ENCODE measurements at places on chromosomes 16 and 17.

- no peak for DNase-seq
Observed at GRCh38 chr17:82528484-82529265, 9.1 kb downstream of the FOXK2 start.

- peak; percentile 98 for DNase-seq
Observed at GRCh38 chr17:50478391-50479381, at the start of gene RSAD1. Gene RSAD1, plus strand, starts transcription at chr17:50478860. Its CDS starts 25 bp downstream, at chr17:50478885.

DNA sequence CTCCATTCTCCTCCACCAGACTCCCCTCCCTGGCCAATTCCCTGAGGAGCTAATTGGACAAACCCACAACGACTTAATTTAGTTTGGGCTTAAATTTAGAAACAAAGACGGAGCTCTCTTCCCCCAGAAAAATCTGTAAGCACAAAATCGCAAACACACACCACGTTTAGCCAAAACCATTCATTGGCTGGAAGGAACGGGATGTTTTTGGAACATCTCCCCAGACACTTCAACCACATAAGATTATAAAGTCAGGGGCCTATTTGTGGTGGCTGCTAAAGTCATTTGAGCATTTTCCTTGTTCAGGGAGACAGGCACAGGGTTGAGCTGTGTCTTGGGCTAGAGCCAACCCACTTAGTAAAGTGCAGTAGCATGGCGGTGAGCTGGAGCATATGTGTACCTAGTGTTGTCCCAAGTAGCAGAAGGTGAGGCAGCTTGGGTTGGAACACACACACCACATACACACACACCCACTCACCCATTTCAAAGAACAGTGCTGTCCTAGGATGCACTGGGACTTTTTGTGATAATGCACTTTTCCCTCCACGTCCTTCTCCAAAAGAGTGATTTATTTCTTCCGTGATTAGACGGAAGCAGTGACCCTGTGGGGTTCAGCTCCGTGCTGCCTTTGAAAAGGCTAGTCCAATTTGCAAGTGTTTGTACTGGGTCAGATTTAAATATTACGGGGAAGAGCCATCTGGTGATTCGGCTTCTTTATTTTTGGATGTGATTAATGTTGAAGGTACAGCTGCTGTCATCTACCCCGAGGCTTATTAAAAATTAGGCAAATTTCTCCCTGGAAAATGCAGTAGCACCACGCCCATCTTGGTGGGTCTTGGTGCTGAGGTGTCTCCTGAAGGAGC is 32.2 kb downstream of the ELAC2 start:
- DNase-seq: no peak

DNA sequence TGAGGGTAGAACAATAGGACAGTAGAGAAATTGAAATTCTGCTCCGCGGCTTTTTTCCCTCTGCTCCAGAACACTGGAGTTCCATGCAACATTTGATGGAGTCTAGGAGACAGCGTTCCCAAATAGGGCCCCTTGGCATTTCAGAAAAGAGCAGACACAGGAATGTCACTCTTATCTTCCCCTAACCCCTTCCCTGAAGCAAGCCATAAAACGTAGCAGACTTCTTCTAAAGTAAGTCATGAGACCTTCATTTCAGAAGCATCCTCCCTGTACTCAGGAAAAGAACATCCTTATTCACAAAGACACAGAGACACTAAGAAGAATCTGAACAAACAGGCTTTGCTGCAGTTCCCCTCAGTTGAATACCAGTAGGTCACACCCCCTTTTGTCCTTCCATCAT is 296.1 kb upstream of the SOX9 start:
- DNase-seq: no peak

GRCh38 chr16:10799736-10800135 is 18.9 kb downstream of the TVP23A start:
- DNase-seq: no peak

GRCh38 chr17:42442196-42442565 is 16.5 kb upstream of the ATP6V0A1 start:
- no peak for DNase-seq

DNA sequence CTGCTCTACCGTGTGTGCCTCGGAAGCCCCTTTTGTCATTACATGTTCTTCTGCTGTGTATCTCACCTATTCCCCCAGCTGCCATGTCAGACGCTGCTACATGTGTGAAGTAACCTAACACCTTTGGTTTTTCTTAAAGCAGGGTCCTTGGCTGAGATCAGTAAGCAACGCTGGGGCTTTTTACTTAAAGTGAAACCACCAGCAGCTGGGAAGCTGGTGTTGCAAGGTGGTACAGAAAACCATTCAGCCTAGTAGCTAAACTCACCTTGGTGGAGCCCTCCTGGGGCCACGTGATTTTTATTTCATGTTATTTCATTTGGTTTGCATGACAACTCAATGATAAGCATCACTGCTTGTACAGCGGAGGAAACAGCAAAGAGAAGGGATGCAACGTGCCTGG is 62.6 kb downstream of the PLCG2 start:
- no peak for DNase-seq

GRCh38 chr17:58083491-58084316 is 485 bp downstream of the DYNLL2 start:
- peak; percentile 55 for DNase-seq

DNA sequence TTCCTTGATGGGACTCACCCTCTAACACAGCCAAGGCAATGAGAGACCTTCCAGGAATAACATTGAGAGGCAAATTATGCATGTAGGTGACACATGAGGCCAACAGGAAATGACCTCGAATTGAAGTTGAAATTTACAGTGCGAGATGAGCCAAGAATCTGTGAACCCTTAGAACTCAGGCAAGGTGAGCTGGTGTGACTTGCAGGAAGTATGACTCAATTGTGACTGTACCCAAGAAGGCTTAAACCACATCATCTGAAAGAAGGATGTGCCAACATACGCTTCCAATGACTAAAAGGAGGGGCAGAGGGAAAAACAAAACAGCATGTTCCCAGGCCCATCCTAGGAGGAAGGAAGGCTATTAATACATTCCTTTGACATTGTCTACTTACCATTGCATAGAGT is 44.8 kb downstream of the PITPNC1 start:
- no peak for DNase-seq

GRCh38 chr17:66422186-66422585 is 119.8 kb downstream of the PRKCA start:
- no peak for DNase-seq

- no peak for DNase-seq
Observed at GRCh38 chr17:83152227-83152744, 72.9 kb downstream of the METRNL start.

- DNase-seq: peak; percentile 17
Observed at GRCh38 chr17:78399693-78400144, 21.3 kb downstream of the PGS1 start.

DNA sequence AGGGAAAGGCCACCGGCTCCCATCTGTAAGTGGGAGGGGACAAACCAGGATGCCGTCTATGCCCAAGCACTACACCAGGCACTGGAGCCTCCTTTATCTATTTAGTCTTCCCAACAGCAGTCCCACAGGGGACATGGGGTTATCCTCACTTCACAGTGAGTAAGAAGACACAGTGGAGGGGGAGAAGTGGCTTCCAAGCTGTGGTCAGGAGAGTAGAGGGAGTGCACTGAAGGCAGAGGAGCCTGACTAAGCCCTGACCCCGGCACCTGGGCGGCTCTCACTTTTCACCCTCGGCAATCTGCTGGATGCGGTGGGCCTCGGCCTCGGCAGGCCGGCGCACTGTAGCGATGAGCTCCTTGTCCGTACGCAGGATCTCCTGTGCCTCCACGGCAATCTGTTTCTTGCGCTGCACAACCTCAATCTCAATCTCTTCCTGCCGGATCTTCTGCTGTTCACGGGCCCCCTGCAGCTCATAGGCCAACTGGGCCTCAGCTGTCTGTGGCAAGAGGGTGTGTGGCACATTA is 15.9 kb downstream of the FLOT2 start:
- DNase-seq: no peak

GRCh38 chr17:82878527-82878926 is 38.7 kb upstream of the ZNF750 start:
- no peak for DNase-seq

- DNase-seq: no peak
Observed at GRCh38 chr16:68093816-68094613, 8.8 kb downstream of the NFATC3 start.

- no peak for DNase-seq
Observed at GRCh38 chr16:84207879-84208278, 16.9 kb downstream of the ADAD2 start.

DNA sequence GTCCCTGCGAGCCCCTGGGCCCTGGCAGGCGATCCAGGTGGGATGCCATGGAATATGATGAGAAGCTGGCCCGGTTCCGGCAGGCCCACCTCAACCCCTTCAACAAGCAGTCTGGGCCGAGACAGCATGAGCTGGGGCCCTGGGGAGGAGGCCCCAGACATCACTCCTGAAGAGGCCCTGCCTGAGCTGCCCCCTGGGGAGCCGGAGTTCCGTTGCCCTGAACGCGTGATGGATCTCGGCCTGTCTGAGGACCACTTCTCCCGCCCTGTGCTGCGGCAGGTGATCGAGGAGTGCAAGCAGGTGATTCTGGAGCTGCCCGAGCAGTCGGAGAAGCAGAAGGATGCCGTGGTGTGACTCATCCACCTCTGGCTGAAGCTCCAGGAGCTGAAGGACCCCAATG is 33.1 kb downstream of the CDRT15L2 start:
- no peak for DNase-seq

DNA sequence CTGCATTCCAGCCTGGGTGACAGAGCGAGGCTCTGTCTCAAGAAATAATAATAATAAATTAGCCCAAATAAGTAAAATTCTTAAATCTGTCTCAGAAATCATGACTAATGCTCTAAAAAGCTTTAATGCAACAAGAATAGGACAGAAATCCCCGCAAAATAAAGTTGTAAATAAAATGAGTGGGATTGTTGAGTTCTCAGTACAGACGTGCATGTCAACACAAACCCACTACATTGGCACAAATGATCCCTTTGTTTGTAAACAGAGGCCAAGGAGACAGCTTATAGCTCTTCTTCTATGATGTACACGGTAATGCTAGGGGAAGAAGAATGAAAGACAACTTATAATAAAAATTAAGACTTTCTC is 6.0 kb downstream of the STAT5B start:
- DNase-seq: no peak

- no peak for DNase-seq
Observed at GRCh38 chr16:27219161-27219560, 15.8 kb downstream of the KDM8 start.

DNA sequence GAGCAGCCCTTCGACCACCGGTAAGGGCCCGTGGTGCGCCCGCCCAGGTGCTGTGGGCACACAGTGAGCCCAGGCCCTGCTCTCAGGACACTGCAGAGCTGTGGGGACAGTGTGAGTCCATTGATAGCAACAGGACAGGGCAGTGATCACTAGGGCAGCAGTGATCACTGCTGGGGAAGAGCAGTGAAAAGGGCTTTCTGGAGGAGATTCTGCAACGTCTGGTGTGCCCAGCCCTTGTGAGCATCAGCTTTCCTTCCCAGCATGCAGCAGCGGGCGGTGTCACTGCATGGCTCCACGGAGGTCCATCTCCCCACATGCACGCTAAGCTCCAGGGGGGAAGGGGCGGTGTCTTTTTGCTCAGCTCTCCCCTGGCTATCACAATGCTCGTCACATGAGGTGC is 32.1 kb downstream of the MAP1LC3B start:
- no peak for DNase-seq

DNA sequence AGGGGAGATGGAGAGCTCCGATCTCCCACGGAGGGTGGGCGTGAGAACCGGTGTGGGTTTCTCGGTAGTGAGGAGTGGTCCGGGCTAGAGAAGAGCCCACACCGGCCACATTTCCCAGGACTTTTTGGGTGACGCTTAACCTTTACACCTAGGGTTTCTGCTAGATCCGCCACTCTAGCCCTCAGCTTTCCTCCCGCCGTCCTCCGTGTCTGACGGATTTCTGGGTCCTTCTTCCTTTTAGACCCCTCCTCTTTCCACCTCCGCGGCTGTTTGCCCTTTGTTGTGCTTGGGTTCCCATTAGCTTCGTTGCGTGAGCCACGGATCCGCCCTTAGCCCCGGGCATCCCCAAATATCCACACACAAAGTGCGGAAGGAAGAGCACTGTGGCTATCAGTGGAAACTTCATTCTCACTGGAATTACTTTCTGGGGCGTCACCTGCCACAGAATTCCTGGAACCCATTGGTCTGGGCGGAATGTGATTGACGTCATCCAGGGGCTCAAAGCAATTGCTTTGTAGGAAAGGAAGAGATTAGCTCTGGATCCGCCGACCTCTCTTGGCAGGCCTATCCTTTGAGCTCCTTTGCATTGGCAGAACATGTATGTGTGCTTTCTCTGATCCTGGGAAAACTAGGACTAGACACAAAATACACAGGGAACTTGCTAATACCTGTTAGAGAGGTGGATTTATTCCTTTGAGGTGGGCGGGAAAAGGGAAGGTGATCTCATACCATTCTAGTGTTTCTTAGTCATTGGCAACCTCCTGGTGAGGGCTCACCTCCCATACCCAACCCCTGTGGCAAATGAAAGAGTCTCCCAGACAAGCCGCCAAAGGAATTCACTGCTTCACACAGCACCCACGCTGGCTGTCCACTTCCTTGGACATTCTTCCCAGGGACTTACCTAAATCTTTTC is 654 bp downstream of the TNFAIP1 start:
- DNase-seq: peak; percentile 94

DNA sequence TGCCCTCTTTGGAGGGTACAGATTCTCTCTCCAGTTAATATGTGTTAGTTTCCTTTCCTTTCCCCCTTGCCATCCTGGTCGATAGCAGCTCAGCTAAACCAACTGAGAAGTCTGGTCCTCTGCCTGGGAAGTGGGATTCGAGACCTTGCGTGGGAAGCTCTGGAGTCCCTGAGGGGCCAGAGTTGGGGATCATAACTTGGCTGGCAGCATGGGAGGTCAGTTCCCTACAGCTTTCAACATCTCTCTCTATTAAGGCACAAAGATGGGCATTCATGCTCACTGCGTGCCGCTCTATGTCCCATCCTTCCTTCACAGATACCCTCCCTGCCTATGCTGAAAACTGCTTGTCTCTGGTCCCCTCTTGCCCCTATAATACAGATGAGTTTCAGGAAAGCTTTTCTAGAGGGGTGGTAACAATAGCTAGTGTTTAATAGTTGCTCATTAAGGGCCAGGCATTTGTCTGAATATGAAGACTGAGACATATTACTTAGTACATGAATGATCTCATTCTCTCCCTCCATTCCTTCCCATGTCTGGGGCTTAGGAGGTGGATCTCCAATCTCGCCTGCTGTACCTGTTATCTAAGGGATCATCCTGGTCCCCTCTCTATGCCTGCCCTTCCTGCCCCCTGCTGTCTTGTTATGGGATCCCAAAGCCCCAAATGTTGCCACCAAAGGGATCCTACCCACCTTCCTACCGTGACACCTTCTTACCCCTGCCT is 10.8 kb downstream of the THRA start:
- DNase-seq: no peak

DNA sequence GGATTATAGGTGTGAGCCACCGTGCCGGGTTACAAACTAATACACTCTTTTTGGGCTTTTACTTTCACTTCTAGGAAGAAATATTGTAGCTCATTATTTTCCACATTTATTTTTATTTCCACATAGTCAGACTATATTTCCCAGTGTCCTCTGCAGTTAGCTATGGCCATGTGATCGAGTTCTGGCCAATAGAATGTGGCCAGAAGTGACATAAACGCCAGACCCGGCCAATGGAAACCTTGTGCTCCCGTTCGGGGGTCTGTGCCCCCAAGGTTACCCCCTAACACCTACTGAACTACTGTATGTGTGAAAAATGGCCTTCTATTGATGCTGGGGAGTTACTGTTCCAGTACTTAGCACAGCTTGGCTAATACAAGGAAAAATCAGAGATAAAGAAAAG is 13.2 kb upstream of the RPTOR start:
- DNase-seq: no peak

- no peak for DNase-seq
Observed at GRCh38 chr17:80984749-80985148, 6.9 kb upstream of the CHMP6 start.
